ENCODE measurements at places on chromosomes 16 and 17.

GRCh38 chr16:51440131-51440889 is 289.2 kb upstream of the SALL1 start:
- no peak for DNase-seq

GRCh38 chr17:40264458-40265185 is 23.1 kb upstream of the CDC6 start:
- no peak for DNase-seq

DNA sequence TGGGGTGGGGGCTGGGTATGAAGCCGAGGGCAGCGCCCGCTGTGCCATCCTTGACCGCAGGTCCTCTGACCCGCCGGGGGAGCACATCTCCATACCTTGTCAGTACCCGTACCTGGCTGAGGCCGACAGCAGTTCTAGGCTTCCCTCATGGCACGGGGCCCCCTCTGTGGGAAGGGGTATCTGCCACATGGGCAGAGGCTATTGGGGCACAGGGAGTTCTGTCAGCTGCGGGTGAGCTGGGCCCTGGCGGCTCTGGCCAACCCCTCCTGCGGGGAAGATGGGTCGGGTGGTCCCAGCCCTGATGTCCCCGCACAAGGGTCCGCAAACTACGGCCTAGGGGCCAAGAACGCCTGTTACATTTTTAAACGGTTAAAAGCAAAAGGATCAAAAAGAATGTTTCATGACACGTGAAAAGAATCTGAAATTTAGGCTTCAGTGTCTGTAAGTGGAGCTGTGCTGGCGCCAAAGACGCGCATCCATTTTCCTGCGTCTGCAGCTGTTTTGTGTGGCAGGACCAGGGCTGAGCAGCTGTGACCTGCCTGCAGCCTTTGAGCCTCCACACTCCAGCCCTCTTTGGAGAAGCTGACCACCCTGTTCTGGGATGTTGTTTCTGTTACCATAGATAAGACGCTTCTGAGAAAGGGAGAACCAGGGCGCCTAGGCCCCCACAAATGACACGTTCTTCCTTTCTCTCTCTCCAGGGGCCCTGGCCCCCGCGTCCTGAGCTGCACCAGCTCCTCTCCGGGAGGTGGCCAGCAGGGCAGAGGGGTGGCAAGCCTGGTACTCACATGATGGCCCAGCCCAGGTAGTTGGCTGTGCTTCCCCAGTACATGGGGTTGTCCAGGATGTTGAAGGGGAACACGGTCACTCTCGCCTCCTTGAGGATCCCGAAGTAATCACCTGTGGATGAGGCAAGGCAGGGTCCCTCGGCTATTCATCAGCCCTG is 12.7 kb upstream of the RASD1 start:
- DNase-seq: no peak

- peak; percentile 17 for DNase-seq
These were observed 12.9 kb downstream of the TRIM37 start for GRCh38 chr17:59093702-59094231.

DNA sequence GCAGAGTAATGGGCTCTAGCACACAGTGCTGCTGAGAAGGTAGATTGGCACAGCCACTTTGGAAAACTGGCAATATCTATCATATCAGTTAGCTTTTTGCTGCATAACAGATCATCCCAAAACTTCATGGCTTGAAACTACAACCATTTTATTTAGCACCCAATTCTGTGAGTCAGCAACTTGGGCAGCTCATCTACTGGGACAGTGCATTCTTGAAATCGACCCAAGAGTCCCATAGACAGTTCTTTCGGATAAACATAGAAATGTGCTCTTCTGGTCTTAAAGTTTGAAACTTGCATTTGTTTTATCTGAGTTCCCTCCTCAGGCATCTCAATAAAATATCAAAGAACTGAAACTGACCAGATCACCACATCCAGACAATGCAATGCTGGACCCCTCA is 76.7 kb downstream of the CEP112 start:
- DNase-seq: no peak

DNA sequence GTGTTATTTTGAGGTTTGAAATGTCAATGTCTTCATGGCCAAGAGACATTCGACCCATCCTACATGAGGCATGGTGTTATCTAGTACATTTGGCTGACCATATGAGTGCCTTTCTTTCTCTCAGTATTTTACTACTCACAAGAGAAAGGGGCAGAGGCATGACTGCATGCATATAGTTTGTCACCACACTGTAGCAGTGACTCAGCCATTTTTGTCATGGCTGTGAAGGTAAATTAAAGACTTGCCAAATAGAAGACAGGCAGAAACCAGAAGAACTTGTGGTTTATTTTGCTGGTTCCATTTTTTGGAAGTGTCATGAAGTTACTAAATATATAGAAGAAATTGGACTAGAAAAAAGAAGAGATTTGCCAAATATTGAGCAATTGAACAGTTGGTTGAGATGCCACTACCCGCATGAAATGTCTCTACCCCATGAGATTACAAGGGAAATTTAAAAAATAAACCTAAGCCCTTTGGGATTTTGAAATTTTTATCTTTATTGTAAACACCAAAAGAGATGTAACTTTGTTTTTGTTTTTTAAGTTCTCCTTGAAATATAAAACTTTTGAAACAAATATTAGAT is 170.3 kb downstream of the CHD9 start:
- DNase-seq: no peak

DNA sequence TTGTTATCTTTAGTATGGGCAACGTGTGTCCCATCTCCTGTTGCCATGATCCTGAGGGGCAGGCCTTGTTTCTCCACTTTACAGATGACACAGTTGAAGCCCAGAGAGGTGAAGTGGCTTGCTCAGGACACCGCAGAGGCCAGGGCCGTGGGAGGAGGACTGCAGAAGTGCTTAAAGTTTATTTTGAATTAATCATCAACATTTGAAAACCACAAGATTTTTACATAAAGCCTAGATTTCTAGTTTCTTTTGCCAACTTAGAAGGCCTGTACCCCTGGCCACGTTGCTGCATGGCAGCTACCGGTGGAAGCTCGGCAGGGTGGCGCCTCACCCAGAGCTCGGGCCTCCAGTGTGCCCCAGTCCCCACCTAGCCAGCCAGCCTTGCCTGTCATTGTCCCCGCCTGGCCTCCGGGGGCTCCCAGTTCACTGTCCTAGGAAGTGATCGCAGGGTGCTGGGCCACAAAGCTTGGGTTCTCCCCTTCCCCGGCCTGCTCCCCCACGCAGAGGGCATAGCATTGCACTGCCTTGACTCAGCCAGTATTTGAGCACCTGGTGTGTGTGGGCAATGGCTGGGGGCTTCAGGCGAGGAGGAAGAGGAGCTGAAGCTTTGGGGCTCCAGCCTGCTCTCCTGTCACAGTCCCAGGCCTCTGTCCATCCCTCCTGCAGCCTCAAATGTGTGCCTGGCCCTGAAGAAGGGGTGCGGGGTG is 14.8 kb upstream of the ADCY7 start:
- DNase-seq: no peak

DNA sequence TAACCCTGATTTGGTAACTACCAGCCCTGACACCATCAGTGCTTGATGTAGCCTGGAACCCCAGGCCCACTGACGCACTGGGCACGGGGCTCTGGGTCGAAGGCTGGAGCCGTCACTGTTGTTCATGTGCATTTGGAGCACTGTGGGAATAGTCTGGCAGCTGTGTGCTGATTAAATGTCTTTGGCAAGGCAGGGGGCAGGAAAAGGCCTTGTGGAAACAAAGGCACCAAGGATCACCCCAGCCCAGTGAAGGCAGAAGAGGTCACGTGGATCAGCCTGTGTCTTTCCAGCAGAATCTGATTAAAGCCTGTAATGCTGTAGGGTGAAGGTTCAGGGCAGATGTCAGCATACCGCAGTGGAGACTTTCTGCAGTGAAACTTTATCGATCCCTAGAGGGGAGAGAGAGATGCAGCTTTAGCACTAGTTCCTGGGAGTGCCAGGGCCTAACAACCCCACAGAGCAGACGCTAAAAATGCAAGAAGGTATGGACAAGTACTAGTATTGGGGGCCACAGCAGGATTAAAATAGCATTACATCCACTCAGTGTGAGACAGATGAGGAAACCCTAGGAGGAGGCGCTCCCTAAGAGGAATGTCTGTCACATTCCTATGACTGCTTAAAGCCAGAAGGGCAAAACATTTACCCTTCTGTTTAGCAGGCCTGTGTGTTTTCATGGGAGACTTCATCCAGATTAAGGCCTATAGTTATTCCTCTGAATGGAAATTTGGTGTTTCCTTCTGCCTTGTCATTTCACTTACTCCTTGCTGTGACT is 9.7 kb downstream of the ZNHIT3 start:
- no peak for DNase-seq

DNA sequence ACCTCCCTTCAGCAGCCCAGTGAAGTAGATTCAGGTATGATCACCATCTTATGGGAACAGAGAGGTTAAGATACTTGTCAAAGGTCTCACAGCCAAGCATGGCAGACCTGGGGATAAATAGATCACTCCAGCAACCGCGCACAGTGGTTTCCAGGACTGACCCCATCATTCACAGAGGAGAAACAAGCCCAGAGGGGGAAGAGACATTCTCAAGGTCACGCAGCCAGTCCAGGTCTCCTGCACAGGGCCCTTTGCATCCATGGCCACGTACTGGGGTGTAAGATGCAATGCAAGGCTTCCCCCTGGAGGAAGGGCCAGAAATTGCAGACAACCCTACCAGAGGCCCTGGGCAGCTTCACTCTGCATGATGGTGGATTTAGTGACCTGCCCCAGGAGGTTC is 19.9 kb downstream of the TLE7 start:
- no peak for DNase-seq

DNA sequence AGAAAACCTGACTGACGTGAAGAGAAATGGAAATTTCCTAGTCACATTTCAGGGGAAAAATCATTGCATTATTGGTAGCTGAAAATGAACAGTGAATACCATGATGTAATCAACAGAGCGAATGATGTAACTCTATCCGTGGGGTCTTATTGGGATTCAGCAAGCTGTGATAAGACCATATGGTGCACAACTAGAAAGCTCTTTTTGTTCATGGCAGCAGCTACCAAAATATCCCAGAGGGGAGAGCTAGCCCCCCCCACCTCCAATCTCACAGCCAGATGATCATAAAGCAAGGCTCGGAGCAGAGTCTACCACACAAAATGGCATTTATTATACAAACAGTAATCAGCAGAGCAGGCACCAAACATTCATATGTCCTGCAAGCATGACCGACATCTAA is 22.2 kb upstream of the DNAH17 start:
- DNase-seq: no peak

DNA sequence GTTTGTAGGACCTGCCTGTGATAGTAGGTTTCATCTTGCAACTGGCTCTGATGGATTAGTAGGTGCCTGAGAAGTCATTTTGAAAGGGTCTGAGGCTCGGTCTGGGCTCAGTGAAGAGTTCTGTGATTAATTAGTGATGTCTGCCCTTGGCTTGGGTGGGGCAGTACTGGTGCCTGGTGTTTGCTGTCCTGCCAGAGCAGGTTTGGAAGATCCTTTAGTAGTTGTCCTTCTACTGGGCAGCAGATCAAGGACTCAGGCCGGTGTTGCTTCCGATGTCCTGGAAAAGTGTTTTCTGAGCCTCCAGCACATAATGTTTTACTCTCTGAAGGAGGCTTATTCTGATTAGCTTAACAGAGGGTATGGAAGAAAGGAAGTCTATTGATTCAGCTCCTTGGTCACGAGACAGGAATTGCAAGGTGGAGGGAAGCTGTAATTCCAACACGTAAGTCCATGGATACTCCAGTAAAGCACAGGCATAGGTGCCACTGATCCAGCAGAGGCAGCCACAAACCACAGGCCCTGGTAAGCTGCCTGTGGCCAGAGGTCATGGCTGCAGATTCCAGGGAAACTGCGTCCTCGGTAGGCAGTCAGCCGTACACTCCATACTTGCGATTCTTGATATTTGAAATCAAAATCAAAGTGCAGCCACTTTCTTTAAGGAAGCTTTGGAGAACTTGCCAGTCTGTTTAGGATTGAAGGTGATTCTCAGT is 18.7 kb downstream of the HLF start:
- no peak for DNase-seq

DNA sequence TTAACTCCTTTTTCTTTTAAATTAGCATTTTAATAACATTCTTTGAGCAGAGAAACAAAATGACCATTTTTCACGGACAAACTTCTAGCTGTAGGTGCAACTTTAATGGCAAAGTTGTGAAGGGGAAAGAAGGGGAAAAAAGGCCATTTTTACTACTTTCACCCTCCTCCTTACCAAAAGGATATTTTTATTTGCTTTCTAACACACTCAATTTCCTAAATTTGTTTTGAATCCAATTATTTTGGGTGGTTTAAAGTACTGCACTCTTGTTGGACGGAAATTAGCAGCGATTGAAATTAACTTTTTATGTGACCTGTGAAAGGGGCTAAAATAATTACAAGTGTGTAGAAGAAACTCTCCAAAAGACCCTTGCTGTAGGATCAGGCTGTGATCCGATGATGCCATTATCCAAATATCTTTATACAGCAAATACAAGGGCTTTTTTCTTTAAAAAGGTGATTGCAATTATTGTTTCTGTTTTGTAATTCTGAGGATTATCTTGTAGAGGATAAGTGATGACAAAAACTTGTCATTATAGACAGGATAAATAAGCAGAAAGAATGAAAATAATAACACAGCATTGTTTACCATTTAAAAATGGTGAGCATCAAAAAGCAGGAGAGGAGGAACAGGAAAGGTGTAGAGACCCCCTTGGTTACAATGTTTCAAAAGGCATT is 42.4 kb downstream of the SNX11 start:
- no peak for DNase-seq

- DNase-seq: no peak
These were observed 33.8 kb downstream of the FA2H start for GRCh38 chr16:74740795-74741304.

DNA sequence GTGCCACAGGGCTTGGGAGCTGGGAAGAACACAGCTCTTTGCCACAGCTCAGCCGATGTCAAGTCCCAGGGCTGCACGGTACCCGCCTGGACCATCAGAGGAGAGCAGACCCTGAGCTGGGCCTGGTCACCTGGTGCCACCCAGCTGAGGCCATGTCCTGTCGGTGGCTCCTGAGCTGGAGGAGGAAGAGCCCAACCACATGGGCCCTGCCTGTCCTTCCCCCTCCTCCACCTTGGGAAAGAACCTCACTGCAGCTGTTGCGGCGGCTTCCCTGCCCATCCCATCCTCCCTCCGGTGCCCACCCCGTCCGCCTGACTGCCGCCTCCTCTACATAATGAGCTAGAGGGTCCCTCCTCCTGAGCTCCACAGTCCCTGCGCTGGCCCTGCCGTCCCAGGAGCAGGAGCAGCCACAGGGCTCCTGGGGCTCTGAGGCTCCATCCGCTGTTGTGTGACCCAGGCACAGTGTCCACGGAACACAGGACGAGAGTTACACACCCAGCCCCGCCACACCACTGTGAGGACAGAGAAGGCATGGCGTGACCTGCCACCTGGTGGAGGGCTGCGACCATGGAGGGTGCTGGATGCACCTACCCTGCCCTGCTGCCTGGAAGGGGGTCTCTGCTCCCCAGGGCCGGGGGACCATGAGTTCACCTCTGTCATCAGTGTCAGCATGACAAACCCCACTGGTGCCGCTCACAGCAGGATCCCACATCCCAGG is 21.4 kb upstream of the CHMP6 start:
- DNase-seq: no peak

DNA sequence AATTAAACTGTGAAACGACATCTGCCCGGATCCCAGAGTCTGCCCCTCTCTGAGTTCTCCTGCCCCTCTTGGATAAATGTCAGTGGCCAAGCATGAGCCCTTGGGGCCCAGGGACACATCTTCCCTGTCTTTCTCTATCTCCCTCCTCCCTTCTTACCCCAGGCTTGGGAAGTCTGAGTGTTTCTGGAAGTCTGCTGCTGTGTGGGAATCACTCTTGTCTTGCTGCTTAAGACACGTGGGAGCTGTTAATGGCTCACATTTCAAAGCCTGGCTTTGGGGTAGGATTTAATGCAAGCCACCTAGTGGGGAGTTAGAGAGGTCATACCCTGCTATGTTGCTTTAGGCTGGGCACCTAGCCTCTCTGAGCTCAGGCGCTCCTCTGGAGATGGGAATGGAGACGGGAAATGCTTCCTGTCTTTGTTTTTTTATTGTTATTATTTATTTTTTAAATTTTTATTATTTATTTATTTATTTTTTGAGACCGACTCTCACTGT is 218.5 kb upstream of the CIBAR2 start:
- no peak for DNase-seq
